Omental fat pad (tissue), 4 donors: ENCODE measurements at places on chromosomes 3 and 15. TPM values are rescaled to one million over a fixed set of nuclear protein-coding genes. Genes with fewer than 3 reads are reported as not detected.

DNA sequence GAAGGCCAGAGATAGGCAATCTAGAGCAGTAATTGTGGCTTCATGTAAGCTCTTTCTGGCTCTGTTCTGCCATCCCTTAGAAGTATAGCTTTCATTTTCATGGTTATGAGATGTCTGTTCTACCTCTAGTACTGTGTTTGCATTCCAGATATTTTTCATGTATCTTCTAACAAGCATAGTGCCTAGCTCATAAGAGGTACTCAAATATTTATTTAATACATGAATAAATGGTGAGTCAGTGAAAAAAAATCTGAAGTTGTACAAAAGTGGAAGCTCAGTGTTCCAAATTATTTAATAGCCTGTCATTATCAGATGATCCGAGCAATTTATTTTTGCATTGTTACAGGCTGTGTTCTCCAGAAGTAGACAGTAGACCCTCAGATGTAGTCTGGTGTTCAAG lies 64.3 kb downstream of the OXSM start:
- DNase-seq, result no peak

- DNase-seq, result no peak
Observed at GRCh38 chr3:22704571-22705354, 498.4 kb upstream of the UBE2E2 start.

The RASL12 gene
- 50.0 TPM for total RNA-seq

The TM4SF18 gene
- 22.3 TPM for total RNA-seq

GRCh38 chr3:105752791-105753415 lies 115.9 kb downstream of the CBLB start:
- no peak for DNase-seq

- DNase-seq, result no peak
Observed at GRCh38 chr3:95356764-95357501, 1294.1 kb downstream of the NSUN3 start.

DNA sequence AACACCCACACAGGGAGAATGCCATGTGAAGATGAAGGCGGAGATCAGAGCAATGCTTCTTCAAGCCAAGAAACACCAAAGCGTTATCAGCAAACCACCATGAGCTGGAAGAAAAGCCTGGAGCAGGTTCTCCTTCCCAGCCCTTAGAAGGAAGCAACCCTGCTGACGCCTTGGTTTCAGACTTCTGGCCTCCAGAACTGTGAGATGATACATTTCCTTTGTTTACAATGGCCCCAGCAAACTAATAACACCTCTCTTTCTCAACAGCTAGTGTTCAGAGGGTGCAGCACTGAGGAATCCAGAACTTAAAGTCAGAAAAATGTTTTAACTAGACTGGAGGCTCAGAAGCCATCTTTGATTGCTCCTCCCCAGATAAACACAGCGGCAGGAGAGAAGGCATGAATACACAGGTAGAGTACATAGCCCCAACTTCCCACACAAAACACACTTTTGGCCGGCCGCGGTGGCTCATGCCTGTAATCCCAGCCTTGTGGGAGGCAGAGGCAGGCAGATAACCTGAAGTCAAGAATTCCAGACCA lies 132.4 kb upstream of the LPP start:
- DNase-seq, result no peak
